ENCODE measurements at places on chromosomes 1 and 21.

GRCh38 chr1:158700552-158700951 is at the start of gene OR6K2:
OR6K2 (minus strand) TSS chr1:158700652; CDS start chr1:158700652, 0 bp downstream.
- DNase-seq: no peak

GRCh38 chr21:42509244-42509643 is 4.4 kb upstream of the SLC37A1 start:
- DNase-seq: peak; percentile 51

DNA sequence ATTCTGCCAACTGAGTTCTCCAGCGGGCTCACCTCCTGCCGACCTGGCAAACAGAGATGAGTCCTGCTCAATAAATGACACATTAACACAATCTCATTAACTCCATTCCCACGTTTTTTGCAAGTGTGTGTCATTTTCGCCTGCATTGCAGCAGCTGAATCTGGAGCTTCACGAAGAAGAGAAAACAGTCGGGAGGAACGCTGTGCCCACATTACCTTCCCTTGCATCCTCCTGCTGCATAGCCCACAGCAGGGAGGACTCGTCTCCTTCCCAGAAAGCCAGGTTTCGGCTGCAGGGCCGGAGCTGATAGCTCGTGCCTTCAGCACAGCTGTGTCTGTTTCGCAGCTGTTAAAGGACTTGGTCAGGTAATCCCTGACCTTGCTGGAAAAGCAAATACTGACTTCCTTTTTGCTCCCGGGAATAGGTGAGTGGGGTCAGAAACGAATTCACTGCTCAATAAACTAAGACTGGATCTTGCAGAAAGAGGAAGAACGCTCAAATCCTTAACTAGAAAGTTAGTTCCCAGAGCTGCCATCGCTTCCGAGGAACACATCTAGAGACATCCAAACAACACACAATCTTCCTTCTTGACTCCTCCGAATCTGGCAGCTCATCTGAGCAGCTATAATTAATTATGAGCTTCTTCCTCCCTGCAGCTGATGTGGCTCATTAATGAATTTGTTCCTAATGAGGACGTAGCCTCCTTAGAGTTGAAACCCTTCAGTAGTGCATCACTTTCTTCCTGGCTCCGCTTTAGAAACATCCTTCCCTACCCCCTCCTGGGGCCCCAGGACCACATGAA is 33.0 kb downstream of the KANK4 start:
- no peak for DNase-seq

DNA sequence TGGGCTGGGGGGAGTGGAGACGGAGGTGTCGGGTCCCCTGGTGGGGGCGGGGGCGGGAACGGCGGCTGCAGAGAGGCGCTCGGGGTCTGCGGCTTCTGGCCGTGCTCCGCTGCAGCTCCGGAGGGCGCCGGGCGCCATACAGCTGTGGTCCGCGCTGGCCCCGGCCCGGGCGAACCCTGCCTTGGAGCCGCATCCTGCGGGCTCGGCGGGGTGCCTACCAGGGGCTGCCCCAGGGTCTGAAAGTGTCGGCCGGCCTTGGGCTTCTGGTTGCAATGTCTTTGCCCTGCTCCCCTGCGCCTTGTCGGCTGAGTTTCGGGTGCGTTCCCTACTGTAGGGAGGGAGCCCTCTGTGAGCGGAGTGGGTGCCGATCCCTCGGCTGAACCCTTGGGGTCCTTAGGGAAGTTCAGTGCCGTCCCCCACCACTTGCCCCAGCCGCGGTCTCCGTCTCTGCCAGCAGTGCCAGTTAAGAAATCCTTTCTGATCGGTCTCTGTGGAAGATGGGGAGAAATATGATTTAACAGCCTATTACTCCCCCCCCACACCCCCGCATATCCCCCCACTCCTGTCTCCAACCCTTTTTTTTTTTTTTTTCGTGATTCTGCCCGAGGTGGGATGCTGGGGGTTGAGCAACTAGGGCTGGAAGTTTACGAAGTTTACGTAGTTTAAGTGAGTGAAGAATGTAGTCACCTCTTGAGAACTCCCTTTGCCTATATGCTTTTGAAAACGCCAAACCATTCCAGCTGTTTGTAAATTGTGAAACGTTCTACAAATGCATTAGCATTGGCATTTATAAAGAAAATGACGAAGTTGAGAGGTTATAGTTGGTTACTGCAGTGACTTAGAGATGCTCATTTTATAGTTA is 588 bp downstream of the NEXN start:
- no peak for DNase-seq

DNA sequence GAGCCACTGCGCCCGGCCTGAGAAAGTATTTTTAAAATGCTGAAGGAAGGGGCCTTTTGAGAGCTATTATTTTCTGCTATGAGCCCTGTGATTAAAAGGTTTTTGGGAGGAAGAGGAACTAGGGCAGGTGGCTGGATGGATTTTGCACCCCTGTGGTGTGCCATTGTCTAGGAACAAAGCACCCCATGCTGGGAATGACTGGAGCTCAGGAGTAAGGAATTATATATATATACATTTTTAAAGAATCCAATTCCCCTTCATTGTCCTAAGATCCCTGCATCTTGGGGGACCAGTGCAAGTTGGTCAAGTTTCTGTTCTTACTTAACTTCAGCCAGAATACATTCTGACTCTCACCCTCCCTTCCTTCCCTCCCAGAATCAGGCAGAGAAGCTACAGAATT is 91.6 kb downstream of the ZNF648 start:
- DNase-seq: no peak

DNA sequence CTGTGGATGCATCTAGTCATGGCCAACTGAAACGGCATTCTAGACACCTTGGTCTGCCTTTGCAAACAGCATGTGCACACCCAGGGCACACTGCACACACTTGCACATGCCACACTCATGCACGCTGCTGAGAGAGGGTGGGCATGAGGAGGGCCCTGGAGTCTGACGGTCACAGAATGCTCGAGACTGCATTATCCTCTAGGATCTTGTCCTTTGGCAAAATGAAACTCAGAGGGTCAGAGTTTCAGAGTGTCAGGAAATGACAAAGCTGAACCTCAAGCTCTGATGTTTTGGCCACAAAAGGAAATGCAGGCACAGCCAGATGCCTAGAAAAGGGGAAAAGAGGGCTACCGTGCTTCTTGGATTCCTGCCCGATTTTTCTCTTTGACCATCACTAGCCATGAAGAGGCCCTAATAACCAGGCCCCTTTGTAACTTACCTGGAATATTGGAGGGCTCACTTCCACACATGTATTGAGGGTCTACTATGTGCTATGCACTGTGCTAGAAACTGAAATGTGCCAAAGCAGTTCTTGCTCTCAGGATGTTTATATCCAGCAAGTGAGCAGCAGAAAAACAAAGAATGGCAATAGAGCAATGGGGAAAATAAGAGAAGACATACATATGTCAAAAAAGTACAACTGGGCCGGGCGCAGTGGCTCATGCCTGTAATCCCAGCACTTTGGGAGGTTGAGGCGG is 65.4 kb downstream of the TOMM20 start:
- no peak for DNase-seq

Measured in right atrium auricular region (tissue), 2 donors.